ENCODE measurements at places on chromosomes 7 and 10. TPM values are rescaled to one million over a fixed set of nuclear protein-coding genes. Genes with fewer than 3 reads are reported as not detected.

GRCh38 chr10:5547931-5548660 is 23.3 kb downstream of the CALML3 start:
- H3K4me3 ChIP-seq, result no peak overlapping the region
- peak; percentile 79 for DNase-seq
- peak overlapping the region; percentile 92 for H3K27ac ChIP-seq
- H3K36me3 ChIP-seq, result no peaks in the 10 kb centered on the region

GRCh38 chr10:127257395-127257794 is 61.0 kb upstream of the INSYN2A start:
- no peak overlapping the region for H3K27ac ChIP-seq
- no peak for DNase-seq
- no peaks in the 10 kb centered on the region for H3K4me1 ChIP-seq
- H3K4me3 ChIP-seq, result no peak overlapping the region
- H3K36me3 ChIP-seq, result peaks cover 10% of the 10 kb centered on the region

DNA sequence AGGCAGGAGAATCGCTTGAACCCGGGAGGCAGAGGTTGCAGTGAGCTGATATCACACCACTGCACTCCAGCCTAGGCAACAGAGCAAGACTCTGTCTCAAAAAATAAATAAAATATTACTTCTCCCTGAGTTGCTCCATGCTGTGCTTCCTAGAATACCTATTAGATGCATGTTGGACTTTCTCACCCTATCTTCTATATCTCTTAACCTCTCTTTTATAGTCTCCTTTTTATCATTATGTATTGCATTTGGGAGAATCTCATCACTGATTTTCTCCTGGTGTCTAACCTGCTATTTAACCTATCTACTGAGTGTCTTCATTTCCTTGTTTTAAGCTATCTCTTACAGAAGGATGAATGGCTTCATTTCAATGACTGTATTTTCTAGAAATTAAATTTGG is 32.1 kb upstream of the NANOS1 start:
- no peaks in the 10 kb centered on the region for H3K36me3 ChIP-seq
- H3K27ac ChIP-seq, result no peak overlapping the region
- no peaks in the 10 kb centered on the region for H3K27me3 ChIP-seq
- H3K4me1 ChIP-seq, result no peaks in the 10 kb centered on the region
- DNase-seq, result no peak

GRCh38 chr10:104446151-104446550 is 92.5 kb downstream of the CFAP58 start:
- DNase-seq, result no peak
- no peaks in the 10 kb centered on the region for H3K27me3 ChIP-seq
- H3K4me3 ChIP-seq, result no peak overlapping the region

TMEM213 gene
- not detected for total RNA-seq
